ENCODE measurements at places on chromosomes 2 and 18.

DNA sequence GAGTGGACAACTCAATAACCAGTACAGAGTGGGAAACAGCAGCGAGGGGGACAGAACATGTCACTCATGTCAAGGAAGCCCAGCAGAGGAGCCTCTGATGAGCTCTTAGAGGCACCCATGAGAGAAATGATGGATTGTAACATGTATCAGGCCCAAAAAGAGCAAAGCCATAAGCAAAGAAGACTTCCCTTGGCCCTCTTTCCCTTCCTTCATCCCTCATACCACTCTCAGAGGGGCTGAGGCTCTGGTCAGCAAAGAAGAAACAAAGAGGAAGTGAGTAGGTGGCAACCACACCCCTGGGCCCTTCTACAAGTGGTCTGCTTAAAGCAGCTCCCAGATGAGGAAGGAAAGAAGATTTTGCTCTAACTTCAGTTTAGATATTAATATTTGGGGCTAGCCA, 112.8 kb downstream of the CDC42EP3 start:
- no peak for DNase-seq

GRCh38 chr2:8761529-8762164, 75.8 kb downstream of the KIDINS220 start:
- no peak for DNase-seq

- no peak for DNase-seq
Measured at GRCh38 chr2:222076973-222077690, 221.7 kb downstream of the PAX3 start.

DNA sequence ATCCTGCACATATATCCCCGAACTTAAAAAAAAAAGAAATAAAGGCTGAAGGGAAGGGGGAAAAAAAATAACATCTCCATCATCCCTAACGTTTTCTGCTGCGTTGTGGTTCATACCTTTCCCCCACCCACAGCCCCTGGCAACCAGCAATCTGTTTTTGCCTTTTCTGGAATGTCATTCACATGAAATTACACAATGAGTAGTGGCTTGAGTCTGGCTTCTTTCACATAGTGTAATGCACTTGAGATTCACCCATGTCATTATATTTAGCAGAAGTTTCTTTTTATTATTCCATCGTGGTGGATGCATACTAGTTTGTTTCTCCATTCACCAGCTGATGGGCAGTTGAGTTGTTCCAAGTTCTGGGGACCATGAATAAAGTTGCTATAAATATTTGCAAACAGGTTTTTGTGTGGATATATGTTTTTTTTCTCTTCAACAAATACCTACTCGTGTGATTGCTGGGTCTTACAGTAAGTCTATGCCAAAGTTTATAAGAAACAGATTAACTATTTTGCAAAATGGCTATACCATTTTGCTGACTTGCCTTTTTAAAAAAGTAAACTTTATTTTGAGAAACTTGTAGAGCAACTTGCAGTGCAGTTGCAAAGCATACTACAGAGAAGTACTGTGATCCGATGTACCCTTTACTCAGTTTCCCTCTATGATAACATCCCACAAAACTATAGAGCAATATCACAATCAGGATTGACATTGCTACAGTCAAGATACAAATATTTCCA, 322.5 kb downstream of the LPIN1 start:
- DNase-seq: no peak

DNA sequence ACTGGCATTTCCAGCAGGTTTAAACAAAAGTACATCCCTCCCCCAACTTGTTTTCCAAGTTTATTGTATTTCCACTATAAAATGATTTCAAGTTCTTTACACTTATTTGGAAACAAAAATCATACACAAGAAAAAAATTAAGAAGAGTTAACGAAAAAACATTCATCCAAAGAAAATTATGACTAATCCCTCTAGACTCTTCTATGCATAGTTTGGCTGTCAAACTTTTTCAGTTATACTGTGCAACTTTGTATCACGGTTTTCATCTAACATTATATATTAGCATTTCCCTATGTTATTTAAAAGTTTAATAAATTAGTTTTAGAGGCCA, 627 bp downstream of the WDCP start:
- DNase-seq: no peak

DNA sequence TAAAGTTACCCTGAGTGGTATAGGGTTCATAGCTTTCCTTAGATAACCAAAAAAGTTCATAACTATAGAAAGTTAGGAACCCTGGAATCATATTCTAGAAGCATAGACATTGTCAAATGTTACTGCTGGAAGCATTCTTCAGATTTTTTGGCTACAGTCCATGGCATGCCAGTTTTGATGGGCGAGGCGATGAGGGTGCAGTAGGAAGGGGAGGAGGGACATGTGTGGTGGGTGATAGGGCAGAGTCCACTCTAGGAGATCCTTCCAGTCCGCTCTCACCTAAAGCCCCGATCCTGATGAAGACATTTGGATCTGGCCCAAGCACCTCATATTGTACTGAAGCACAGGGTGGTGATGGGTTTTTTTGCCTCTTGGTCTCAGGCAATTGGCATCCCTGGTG, 91.8 kb downstream of the HRH4 start:
- no peak for DNase-seq

DNA sequence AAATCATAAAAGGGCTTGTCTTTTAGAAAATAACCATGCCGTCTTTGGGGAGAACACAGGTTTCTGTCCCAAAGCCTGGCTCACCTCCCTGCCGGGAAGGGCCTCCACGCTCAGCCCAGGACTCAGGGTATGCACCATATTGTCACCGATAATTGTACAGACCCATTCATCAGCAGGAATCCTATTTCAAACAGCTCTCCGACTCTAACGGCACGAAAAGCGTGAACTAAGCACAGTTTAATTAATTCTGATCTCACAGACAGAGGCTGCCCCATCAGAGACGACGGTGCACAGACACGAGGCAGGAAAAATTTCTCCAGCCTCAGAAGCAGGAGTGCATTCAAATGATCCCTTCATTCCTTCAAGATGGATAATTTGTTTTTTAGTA, 276.2 kb downstream of the MYCN start:
- no peak for DNase-seq

- DNase-seq: no peak
Measured at GRCh38 chr2:20129331-20130159, 78.1 kb upstream of the LAPTM4A start.

DNA sequence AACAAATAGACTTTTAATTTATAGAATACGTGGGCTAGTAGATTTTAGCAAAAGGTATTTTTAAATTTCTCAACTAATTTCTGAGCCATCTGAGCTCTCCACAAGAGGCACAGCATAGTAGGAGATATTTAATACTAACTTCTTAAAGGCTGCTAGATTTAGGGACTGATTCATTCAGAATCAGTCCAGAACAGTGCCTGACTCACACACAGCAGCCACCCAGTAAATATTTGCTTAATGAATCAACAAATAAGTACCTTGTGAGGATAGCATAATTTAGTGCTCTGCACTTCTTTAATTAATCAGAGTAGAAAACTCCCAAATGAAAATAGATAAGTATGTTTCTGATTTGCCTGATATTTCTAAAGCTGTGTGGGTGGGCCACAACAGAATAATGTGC, 35.6 kb upstream of the SYT4 start:
- no peak for DNase-seq

GRCh38 chr2:85583667-85584353, 421 bp upstream of the VAMP5 start:
- no peak for DNase-seq

- DNase-seq: no peak
Measured at GRCh38 chr2:5322396-5322795, 369.8 kb upstream of the SOX11 start.

DNA sequence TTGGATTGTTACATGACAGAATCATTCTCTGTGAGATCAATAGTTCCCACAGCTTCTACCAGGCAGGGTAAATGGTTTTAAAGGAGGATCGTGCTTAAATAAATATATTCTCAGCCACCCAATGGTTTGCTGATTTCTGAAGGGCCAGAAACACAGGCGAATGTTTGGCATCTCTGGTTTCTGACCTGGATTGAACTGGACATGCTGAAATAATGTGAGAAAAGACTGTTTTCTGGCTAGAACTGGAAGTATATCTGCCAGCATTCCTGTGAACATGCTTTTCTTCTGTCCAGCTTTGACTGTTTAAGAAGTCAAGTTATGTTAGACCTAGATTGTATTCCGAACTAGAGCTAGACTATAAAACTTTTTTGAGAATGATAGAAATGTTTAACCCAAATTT, 77.1 kb upstream of the COL3A1 start:
- no peak for DNase-seq

- no peak for DNase-seq
Measured at GRCh38 chr2:111250448-111251030, 129.8 kb downstream of the BCL2L11 start.

DNA sequence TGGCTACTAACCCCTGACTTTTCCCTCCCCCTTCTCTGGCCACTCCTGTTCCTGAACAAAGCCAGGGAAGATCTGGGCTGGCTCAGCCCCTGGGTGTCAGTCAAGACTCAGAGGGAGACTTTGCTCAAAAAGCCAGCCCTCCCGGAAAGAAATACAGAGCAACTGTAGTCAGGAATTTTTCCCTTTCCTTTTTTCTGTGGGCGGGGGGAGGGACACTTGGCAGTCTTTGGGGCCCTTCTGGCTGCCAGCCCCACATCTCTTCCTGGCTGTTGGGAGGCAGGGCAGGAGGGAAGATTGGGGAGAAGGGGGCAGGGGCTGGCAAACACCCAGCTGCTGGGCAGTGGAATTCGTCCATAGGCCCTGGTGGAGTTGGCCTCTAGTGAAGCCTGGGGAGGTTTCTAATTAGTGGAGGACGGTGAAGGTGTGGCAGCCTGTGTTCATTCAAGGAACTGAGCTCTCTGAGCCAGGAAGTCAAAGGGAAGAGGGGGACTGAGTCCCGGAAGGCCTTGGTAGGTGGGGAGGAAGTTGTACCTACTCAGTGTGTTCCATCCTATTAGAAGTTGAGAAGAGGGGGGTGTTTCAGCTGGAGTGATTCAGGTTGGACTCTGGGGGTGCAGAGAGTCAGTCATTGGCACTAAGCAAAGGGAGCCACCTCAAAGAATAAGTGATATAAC, 10.9 kb downstream of the IGFBP2 start:
- DNase-seq: no peak

GRCh38 chr2:229346816-229347540, 75.9 kb upstream of the PID1 start:
- no peak for DNase-seq

- DNase-seq: no peak
Measured at GRCh38 chr18:75164479-75164878, 44.5 kb downstream of the PTGR3 start.

GRCh38 chr2:111135910-111136297, 15.2 kb downstream of the BCL2L11 start:
- DNase-seq: no peak

- no peak for DNase-seq
Measured at GRCh38 chr2:154794406-154794805, 95.9 kb downstream of the KCNJ3 start.

DNA sequence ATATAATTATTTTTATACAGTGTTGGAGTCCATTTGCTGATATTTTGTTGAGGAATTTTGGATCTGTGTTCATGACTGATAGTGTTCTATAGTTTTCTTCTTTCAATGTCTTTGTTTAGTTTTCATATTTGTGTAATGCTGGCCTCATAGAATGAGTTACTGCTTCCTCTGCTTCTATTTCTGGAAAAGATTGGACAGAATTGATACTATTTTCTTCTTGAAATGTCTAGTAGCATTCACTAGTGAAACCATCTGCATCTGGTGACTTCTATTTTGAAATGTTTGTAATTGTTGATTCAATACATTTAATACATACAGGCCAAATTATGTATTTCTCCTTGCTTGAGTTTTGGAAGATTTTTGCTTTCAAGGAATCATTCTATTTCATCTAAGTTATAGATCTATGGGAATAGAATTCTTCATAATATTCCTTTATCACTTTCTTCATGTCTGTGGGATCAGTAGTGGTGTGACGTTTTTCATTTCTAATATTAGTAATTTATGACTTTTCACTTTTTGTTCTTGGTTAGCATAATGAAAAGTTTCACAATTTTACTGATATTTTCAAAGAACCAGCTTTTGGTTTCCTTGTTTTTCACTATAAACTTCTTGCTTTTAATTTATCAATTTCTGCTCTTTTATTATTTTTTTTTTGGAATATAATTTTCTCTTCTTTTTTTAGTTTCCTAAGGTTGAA, 509.9 kb upstream of the VRK2 start:
- no peak for DNase-seq

- no peak for DNase-seq
Measured at GRCh38 chr2:149331023-149331400, 625 bp downstream of the LYPD6 start.

Data from stimulated activated CD8-positive, alpha-beta memory T cell treated with anti-CD3 and anti-CD28 coated beads, Interleukin-4, amount 100 ng/mL, for 4 hours (primary cell).